ENCODE measurements at places on chromosomes 2 and 18.

GRCh38 chr2:11813951-11814350, 67.5 kb downstream of the LPIN1 start:
- no peak for DNase-seq

DNA sequence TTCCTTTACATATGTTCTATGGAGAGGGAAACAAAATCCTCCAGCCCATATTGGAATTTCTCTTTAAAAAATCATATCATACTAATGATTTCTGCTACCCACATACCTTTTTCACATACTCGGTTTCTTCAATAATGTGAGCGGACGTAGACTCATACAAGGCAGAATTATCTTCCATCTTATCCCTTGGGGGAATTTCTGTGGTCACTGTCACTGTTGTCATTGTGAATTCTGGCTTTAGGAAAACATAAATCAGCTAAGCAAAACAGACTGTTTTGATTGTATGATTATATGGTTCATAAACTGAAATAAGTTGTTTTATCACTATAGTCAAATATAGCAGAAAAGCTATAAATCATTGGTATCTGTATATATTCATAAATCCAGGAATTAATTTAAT, 16.7 kb downstream of the CCDC68 start:
- no peak for DNase-seq

GRCh38 chr18:76857476-76857875, 35.1 kb downstream of the ZNF236 start:
- no peak for DNase-seq

GRCh38 chr2:240948905-240949790, 43.0 kb downstream of the CROCC2 start:
- no peak for DNase-seq

- peak; percentile 20 for DNase-seq
Measured at GRCh38 chr2:12057436-12058166, 311.2 kb downstream of the LPIN1 start.

GRCh38 chr2:117691595-117691994, 122.9 kb upstream of the DDX18 start:
- DNase-seq = no peak

GRCh38 chr2:158600155-158600802, 143.5 kb downstream of the PKP4 start:
- DNase-seq = no peak

- no peak for DNase-seq
Measured at GRCh38 chr2:160942476-160943142, 217.6 kb upstream of the TANK start.

DNA sequence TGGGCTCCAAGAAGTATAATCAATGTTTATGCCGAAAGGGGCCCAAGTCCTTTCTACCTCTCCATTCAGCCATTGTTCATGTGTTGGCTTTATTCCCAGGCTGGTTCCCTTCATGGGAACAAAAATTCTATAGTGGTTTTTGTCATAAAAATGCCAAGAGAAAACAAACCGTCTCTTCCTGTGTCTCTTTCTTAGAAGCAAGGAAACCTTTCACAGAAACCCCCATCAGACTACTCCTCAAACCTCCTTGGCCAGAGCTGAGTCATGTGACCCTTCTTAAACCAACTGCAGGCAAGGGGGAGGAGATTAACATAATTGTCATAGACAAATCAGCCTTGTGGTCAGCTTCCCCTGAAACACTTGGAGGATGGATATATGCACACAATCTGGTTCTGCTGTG, 75.1 kb upstream of the TANK start:
- no peak for DNase-seq

GRCh38 chr18:48475635-48476549, 62.9 kb upstream of the CTIF start:
- DNase-seq = no peak

DNA sequence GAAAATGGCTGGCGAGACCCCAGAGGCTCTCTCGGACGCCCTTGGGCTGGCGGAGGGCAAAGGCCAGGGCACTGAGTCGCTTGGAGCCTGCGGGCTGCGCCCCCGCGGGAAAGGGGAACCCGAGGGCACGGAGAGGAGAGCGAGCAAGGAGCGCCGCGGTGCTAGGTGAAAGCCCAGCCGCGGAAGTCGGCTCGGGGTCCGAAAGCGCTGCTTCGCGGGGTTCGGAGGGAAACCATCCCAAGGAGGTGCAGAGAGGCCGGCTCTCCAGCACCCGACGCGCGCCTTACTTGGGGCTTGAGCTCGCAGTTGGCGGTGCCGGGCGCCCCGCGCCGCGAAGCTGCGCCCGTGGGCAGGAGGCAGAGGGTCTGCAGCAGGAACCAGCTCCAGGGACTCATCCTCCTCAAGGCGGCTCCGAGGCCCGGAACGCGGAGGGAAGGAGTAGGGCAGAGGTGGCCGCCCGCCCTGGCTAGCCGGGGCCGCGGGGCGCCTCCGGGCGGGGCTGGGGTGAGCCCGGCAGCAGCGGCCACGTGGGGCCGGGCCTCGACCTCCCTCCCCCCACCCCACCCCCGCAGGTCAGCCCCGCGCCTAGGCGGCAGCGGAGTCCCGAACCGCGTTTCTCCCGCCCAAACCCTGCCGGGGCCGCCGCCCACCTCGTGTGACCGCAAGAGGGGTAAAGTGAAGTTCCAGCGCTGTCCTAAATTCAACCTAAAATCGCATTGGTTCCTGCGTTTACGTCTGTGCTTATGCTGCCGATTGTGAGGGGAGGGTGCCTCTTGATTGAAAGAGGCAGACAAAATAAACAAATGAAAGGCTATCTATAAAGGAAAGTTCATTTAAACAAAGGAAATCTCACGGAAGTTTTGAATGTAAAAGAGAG, at the start of gene TRABD2A:
Gene TRABD2A (minus strand): TSS at position 440 of the 877 bp plus-strand sequence. CDS start 45 bp downstream, at position 395.
- DNase-seq = no peak

- DNase-seq = no peak
Measured at GRCh38 chr18:23067236-23067635, 68.0 kb upstream of the CABLES1 start.

DNA sequence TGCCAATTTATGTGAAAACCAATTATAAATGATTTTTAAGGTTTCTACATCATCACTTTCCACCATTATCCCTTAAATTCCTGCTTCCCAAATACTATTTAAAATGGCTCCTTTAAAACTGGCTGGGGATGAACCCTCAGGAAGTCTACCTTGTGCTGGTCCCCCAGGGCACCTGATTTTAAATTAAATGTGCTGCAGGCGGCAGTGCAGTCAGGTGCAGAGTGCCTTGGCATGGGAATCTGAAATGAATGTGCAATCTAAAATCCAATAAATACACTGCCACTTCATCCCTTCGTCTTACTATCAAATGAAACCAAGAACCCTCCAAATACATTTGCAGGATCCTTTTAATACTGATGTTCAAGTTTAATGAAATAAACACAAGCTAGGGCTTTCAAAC, 61.8 kb downstream of the C2orf76 start:
- no peak for DNase-seq

DNA sequence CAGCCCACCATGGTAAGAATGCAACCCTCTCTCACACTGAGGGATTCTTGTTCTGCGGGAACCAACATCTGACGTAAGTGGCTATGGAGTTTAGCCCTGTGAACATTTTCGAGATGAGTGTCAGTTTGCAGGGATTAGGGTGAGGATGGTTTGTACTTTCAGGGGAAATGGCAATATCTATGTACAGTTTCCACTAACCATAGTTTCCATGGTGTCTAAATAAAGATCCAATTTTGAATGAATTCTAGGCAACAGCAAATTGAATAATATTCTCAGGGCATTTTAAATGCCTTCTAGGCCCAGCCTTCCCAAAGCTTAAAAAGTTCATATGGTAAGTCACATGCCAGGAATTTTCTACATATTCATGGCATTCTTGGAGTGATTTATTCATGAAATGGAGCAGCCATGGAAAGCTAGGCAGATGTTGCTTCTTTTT, 105.4 kb upstream of the MMADHC start:
- DNase-seq = no peak

DNA sequence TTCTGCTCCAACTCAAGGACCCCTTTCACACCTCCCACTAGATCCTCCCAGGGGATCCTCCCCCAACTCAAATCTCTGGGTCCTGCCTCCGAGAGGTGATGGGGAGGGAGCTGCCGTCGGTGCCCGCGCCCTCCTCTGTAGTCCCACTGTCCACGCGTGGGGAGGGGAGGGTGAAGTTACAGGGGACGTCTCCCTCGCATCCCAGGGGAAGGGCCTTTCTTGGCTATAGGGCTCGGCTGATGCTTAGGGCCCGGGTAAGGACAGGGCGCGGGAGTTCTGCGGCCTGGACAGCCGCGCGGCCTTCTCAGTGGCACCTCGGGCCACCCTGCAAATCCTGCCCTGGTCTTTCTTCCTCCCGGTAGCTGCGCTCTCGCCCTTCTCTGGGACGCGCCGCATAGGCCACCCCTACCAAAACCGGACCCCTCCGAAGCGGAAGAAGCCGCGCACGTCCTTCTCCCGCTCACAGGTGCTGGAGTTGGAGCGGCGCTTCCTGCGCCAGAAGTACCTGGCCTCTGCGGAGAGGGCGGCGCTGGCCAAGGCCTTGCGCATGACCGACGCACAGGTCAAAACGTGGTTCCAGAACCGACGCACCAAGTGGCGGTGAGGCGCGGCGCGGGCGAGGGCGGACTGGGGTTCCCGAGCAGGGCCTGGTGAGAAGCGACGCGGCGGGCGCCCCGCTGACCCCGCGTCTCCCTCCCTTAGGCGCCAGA, 1.2 kb downstream of the TLX2 start:
- DNase-seq = no peak

GRCh38 chr18:74190086-74190485, 41.8 kb downstream of the TIMM21 start:
- no peak for DNase-seq

DNA sequence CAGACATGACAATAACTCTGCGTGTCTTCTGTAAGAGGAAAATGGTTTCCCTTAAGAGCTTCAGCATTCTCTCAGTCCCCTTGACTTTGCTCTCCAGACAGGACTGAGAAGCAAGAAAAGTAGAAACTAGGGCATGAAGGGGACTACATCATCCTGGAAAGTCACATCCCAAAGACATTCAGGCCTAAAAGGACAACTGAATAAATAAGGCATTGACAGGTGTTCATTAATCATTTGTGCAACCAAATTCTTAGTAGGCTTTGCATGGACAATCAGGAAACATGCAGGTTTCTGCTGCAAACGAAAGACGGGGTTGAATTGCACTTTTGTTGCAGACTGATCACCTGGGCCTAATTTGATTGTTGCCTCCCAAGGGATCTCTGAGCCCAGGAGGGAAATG, 1.2 kb upstream of the SGPP2 start:
- no peak for DNase-seq

GRCh38 chr2:23157812-23158211, 227.2 kb upstream of the KLHL29 start:
- no peak for DNase-seq

GRCh38 chr2:72915907-72916742, 1.2 kb upstream of the EMX1 start:
- DNase-seq = no peak

- DNase-seq = no peak
Measured at GRCh38 chr2:30994227-30995056, 143.8 kb downstream of the GALNT14 start.

GRCh38 chr2:40803900-40804299, 352.0 kb upstream of the SLC8A1 start:
- DNase-seq = no peak

GRCh38 chr2:105791229-105791628, 46.5 kb downstream of the NCK2 start:
- DNase-seq = no peak

DNA sequence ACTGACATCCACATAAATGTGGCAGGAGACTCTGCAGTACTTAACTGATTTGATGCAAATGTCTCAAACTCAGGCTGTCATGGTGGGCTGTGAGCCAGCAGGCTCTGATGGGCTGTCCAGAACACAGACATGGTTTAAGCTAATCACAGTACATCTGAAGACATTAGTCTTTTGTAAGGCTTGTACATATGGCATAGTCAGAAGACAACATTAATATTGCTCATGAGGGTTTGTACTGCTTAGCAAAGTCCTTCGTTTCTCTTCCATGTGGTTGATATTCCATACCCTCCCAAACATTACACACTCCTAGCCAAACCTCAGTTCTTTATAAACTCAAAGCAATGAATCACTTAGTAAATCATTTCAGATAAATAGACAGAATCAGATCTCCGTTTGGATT, 330.6 kb downstream of the RND3 start:
- no peak for DNase-seq

DNA sequence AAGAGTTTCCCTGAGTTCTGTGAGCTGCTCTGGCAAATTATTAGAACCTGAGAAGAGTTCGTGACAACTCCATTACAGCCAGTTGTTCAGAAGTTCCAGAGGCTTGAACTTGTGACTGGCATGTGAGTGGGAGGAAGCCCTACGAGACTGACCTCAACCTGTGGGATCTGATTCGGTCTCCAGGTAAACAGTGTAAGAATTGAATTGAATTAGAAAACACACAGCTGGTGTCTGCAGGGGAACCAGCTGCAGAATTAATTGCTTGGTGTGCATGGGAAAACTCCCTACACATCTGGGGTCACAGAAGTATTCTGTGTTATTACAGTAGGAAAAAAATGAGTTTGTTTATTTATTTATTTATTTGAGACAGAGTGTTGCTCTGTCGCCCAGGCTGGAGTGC, 14.0 kb upstream of the ITSN2 start:
- no peak for DNase-seq

- no peak for DNase-seq
Measured at GRCh38 chr2:72271766-72272641, 124.3 kb upstream of the CYP26B1 start.

DNA sequence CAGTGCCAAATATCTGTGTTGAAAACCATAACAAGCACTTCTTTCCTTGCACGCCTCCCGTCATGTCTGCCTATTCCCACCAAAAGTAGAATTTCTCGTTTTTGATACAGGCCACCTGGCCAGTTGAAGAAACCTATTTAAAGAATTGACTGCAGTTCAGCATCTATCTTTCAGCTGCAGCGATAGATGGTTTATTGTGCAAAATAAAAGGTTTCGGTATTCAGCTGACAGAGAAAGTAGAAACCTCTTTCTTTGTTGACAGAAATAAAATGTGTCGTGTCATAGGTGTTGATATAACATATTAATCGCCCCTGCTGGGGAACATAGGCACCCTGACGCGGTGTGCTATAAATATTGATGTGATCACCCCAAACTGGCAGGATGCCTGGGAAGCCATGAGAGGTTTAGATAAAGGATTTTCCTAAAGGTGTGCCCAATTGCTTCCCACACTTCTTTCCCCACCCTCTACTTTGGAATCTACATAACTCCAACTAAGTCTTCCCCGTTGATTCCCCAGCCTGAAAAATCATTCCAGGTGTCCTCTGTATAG, 570.4 kb downstream of the CCDC85A start:
- DNase-seq = no peak

DNA sequence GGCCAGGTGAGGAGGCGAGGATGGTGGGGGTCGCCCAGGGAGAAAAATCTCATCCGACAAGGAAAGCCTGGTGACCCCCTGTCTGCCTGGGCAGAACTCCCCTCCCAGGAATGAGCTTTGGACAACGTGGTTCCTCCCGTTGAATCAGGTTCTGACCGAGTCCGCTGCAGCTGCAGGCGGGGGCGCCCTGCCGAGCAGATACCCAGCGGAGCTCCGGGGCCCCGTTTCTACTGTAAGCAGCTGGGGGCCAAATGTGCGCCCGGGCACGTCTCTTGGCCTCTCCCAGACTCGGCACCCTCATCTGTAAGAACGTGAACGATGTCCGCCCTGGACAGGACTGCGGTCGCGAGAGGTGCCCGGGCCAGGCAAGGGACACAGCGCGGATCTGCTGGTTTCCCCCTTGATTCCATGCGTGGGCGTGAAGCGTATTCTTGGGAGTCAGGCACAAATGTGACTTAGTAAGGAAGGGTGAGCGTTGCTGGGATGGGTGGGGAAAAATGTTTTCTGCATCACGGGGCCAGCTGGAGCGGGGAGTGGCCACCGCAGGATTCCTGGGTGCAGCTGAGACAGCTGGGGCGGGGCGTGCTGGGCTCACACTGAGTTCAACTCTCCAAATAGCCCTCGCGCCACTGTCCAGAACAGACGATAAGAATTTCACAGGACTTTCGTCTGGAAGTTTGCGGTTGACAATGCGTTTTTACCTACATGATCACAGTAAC, 20.2 kb upstream of the TUBB6 start:
- no peak for DNase-seq

All from esophagus squamous epithelium (tissue), 5 donors.